Mammary epithelial cell (primary cell): ENCODE measurements at places on chromosomes 11 and 22. TPM values are rescaled to one million over a fixed set of nuclear protein-coding genes. Genes with fewer than 3 reads are reported as not detected.
A peak's percentile ranks its signal among the peaks of the same experiment; 100 is the strongest.

DNA sequence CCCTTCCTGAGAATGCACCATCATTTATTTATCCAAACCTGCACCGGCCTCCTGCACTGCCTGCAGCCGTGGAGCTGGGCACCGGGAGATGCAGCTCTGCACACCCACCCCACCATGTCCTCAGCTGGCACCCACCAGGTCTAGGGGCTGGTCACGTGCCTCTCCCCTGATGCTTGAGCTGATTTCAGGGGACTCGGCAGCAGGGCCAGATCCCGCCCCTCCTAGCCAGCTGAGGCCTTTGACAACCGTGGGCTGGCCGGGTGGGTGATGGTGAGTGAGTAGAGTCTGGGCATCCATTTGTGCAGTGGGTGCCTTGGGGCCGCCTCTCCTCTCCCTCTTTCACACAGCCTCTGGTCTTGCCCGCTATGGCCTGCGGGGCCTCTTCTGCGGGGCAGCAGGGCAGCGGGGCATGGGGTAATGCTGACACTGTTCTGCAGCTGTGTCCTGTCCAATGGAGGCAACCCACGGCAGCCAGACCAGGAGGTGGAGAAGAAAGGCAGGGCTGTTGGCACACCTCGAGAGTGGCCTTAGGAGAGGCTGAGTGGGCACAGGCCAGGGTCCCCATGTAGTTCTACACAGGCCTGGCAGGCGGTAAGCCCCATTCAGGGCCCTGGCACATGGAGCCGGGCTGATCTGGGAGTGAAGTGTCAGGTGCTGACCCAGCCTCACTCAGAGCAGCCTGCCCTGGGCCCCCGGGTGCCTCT lies 38.5 kb upstream of the PRODH start:
- DNase-seq = no peak

- DNase-seq = no peak
These were observed 749.9 kb downstream of the METTL15 start for GRCh38 chr11:28858076-28858475.

DNA sequence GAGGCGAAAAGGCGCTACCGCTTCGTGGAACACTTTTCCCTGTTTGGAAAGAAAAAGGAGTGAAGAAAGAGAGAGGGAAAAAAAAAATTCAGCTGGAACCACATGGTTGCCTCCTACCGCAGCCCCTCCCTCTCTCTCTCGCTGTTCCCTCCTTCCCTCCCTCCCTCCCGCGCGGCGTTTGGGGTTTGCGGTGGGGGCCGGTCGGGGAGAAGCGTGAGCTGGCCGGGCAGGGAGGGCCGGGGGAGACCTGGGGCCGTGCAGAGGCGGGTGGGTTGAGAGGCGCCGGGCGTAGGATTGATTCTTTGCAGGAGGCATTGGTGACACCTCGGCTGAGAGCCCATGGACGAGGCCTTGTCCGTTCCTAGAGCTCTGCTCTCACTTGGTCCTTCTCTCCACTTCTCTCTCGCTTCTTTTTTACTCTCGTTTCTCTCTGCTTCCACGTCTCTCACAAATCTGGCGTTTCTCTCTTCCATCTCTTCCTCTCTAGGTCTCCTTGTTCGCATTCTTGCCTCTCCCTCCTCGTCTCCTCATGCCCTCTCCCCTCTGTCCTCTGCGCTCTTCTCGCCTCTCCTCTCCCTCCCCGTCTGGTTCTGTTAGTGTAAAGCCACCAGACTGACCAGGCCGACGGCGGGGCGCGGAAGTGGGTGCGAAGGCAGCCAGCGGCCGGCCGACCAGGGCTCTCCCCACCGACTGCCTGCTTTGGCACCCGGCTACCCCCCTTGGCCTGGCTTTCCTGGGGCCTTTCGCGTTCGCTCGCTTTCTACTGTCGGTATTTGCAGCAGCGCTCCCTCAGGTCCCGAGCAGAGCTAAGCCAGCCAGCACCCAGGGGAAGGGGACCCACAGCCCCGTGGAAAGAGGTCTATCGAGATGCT lies at the start of gene CLMP:
CLMP (minus strand) TSS at position 61 of the 872 bp plus-strand sequence. CDS start 308 bp downstream, outside the sequence.
- peak; percentile 58 for DNase-seq

DNA sequence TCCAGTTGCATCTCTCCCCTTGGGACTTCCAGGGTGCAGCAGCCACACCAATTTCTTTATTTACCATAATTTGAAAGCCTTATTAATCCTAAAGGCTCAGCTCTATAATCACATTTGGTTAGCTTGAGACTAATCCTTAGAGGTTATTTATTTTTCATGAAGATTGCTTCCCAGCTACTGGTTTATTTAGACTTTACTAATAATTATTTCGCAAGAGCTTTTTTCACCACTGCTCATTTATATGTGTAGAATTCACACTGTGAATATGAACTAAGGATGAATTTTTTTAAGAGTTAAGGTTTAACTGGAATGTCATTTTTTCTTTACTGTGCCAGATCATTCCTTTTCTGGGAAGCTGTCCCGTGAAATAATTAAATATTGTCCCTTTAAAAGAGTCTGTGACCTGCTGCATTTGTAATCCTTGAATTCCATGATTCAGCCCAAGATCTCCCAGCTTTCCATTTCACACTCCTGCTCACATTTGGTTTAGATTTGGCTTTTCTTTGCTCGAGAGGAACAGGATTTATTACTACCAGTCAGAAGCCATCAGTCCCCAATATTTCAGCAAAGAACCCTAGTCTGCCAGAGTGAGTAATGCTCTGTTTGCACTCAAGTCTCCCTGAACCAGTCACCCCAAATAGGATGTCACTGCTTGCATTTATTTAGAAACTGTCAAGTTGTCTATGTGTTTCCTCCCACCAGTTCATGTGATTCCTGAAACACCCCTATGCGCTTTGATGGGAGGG lies 4.4 kb upstream of the CD44 start:
- no peak for DNase-seq

- no peak for DNase-seq
These were observed 22.7 kb downstream of the CBX7 start for GRCh38 chr22:39129746-39130145.

- no peak for DNase-seq
These were observed 599 bp downstream of the SIK3 start for GRCh38 chr11:117097389-117098268.

GRCh38 chr11:117239295-117239694 lies 6.8 kb downstream of the RNF214 start:
- DNase-seq = peak; percentile 78

DNA sequence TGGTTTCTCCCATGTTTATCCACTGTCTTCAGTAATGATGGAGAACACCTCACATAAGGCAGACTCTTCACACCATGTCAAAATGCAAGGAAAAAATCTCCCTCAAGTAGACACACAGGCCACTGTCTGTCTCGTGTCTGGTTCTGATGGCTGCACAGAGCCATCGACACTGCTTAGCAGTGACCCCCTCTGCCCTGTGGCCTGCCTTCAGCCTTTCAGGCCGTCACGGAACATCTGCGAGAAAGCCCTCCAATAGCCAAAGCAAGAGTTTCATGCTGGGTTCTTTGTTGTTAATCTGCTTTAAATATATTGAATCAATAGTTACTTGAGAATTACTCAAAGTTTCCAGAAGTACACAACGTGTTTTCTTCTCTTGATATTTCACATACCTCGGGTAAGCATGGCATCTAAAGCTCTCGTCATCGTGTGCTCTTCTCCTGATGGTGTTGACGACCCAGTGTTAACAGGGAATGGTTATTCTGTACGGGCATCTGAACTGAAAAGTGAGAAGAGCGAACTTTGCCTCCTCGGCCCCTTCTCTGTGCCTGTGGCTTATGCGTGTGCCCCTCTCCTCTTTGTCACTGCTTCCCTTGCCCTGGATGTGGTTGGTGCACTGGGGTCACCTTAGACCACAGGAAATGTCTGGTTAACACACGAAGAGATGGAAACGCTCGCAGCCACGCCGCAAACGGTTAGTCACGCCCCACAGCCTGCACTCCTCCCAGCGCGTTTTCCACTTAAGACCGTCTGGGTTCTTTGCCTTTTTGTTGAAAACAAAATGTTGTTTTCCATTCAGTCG lies 33.4 kb upstream of the CTTN start:
- DNase-seq = no peak

GRCh38 chr11:35304386-35304775 lies 115.0 kb downstream of the SLC1A2 start:
- peak; percentile 42 for DNase-seq

DNA sequence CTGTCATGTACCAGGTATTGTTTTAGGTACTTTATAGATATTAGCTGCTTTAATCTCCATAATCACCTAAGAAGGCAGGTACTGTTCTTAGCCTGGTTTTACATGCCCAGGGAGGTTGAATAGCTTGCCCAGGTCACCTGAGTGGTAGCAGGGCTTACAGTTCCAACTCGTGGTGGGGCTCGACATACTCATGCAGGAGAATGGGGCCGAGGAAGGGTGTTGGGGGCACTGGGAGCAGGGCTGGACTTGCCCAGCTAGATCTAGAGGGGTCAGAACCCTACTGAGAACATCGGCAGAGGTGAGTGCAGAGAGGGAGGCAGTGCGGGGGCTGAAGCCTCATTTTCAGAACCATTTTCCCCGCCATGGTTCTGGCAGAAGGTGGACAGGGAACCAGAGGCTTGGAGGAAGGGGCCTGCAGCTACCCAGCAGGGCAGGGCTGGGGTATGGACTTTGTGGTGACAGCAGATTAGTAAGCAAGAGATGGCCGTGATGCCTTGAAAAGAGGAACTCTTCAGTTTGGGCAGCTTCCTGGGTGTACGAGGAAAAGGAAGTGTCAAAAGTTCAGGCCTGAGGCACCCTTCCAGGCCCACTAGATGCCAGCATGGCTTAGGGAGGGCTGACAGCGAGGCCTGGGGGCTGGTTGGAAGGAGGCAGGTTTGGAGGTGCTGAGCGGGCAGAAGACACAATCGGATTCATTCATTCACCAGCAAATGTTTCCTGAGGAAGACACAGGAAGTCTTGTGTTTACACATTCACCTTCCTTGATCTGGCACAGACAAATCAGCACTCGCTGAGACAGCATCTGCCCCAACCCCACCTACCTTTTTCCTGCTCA lies 54.7 kb upstream of the LYVE1 start:
- DNase-seq = no peak

- DNase-seq = no peak
These were observed 14.3 kb downstream of the NPTXR start for GRCh38 chr22:38829485-38829884.

GRCh38 chr22:50248196-50249081 lies 2.6 kb downstream of the HDAC10 start:
- DNase-seq = no peak

DNA sequence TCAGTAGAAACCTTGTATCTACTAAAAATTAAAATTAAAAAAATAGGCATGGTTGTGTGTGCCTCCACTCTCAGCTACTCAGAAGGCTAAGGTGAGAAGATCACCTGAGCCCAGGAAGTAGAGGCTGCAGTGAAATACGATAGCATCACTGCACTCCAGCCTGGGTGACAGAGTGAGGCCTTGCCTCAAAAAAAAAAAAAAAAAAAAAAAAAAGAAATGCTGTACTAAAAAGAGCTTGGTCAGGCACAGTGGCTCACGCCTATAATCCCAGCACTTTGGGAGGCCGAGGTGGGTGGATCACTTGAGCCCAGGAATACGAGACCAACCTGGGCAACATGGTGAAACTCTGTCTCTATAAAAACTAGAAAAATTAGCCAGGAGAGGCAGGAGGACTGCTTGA lies 36.5 kb downstream of the SBF2 start:
- DNase-seq = no peak

DNA sequence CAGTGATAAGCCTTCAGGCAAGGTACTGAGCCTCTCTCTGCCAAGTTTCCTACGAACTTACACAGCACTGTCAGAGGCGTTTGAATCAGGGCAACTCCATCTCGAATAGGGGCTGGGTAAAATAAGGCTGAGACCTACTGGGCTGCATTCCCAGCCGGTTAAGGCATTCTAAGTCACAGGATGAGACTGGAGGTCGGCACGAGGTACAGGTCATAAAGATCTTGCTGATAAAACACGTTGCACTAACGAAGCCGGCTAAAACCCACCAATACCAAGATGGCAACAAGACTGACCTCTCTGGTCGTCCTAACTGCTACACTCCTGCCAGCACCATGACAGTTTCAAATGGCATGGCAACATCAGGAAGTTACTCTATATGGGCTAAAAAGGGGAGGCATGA lies 20.4 kb upstream of the POGLUT3 start:
- DNase-seq = no peak

- no peak for DNase-seq
These were observed 2.3 kb downstream of the TSPAN18 start for GRCh38 chr11:44729063-44729462.

GRCh38 chr22:22932512-22932941 lies 44.9 kb downstream of the IGLL5 start:
- no peak for DNase-seq

- DNase-seq = no peak
These were observed 21.2 kb downstream of the BLID start for GRCh38 chr11:122094836-122095235.

Gene POU2AF1
- polyA plus RNA-seq = 0.10 TPM

Gene ANGPTL5
- polyA plus RNA-seq = not detected

Gene FDXACB1
- 2.6 TPM for polyA plus RNA-seq

Gene PNPLA3
- 9.2 TPM for polyA plus RNA-seq

Gene SEC14L6
- 0.02 TPM for polyA plus RNA-seq

Gene OR52K2
- polyA plus RNA-seq = not detected

Gene SNX32
- polyA plus RNA-seq = 0.15 TPM

Gene TRPM5
- not detected for polyA plus RNA-seq

Gene CBX7
- polyA plus RNA-seq = 1.4 TPM

Gene GUCY1A2
- not detected for polyA plus RNA-seq

Gene TMEM45B
- 0.80 TPM for polyA plus RNA-seq
